ENCODE measurements at places on chromosomes 1 and 21.

GRCh38 chr1:148160048-148160342 lies 7.9 kb upstream of the NBPF11 start:
- DNase-seq, result no peak

DNA sequence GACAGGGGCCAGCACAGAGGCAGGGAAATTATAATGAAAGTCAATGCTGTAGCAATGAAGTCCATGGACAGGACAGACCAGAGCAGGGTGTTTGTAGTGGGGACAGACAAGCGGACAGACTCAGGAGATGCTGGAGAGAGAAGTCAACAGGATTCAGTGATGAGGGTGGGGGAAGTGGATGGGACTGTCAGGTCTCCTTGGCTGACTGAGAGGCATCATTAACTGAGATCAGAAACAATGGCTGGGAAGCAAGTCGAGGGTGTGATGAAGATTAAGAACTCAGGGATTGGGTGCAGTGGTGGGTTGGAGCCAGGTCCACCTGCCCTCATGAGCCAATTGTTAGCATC lies 25.5 kb downstream of the CD58 start:
- no peak for DNase-seq

DNA sequence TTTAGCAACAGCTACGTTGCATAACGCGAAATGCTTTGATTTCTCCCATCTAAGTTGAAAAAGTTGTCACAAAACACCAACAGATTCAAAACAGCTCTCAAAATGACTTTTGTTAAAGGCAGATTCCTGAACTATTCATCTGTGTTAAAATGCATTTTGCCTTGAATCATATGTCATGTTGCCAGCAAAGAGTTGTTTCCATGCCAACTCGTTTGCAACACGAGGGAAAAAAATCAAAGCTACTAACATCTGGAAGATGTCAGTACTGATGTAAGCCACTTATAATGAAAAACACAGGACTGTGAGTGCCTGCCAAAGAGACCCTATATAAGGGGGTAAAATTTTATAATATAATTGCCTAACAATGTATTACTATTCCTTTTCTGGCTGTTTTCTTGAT lies 182.7 kb upstream of the PTBP2 start:
- DNase-seq, result no peak

DNA sequence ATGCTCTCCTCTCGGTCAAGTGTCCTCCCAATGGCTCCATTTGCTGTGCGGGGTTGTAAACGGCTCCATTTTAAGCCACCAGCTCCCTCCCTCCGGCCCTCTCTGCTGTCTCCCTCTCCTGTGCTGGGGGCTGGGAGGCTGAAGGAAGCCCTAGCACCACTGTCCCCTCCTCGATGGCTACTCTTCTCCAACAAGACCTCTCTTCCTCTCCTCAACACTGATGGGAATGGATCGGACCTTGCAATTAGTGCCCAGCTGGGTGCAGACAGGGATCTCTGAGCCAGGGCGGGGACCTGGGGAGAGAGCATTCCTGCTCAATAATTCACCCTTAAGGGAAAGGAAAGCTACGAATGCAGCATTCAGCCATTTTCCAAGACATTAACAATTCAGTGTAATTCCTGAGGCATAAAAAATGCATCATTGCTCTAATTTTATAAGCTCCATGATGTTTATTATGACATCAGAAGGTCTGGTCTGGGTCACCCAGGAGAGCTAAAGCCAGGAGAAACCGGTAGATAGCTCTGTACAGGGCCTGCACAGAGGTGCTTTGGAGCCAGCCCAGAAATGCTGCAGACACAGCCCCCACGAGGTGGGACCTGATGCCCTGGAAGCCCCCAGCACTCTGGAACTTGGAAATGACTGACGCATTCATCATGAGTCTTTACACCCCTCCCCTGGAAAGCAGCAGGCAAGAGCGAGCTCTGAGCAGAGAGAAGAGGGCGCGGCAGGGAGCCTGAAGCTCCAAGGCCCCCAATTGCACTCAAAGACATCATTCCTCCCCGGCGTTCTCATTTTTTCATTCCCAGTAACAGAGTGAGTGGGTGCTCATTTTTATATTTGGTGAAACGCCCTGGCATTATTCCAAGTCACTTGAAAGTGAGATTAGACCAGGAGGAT lies 76.2 kb upstream of the VAMP3 start:
- DNase-seq, result no peak

DNA sequence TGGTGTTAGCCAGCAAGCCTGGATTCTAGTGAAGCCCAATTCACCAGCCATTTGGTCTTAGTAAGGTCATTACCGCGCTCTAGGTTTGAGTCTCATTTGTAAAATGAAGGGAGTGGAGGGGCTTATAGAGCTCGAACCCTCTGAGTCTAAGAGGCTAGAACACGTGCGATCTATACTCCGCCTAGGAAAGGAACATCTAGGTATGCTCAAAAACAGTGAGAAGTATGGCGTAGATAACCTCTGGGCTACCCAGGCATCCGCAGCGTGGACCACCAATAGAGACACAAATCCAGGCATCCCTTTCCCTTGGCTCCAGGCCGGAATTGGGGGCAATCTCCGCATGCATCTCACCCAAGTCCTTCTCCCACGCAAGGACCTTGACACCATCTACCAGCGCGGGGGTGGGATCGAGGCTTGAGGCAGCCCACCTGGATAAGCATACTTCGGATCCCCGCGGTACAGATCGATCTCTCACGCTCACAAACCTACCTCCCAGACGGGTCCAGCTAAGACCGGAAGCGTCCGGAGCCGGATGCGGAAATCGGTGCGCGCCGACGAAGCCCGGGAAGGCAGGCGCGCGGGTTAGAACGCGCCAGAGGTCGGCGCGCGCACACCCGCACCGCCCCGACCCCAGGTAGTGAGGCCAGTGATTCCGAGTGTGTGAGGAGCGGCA lies at the start of gene METTL25B:
METTL25B (plus strand) TSS at position 544 of the 673 bp plus-strand sequence. CDS start 636 bp downstream, outside the sequence.
- peak; percentile 77 for DNase-seq

DNA sequence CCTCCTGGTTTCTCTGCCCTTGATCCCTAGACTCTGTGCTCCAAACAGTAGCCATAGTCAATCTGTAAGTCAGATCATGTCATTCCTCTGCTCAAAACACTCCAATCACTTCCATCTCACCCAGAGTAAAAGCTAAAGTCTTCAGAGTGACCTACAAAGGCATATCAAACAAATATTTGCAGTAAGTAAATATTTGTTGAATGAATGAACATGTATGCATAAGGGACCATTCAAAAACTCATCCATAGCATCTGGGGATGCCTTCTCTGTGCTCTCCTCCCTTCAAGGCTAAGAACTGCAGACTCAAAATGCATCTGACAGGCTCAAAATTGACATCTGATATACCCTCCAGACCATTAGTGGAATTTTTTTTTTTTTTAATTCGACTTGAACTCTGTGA lies 18.1 kb upstream of the AK5 start:
- no peak for DNase-seq

Measured in endothelial cell (in vitro differentiated cells).